NCI-H526 treated with DMSO at 0.1 percent for 48 hours (cell line): ENCODE measurements at places on chromosomes 4 and X.
A peak's percentile ranks its signal among the peaks of the same experiment; 100 is the strongest.

- DNase-seq: no peak
Observed at GRCh38 chr4:136800248-136800647, 732.0 kb downstream of the PCDH18 start.

DNA sequence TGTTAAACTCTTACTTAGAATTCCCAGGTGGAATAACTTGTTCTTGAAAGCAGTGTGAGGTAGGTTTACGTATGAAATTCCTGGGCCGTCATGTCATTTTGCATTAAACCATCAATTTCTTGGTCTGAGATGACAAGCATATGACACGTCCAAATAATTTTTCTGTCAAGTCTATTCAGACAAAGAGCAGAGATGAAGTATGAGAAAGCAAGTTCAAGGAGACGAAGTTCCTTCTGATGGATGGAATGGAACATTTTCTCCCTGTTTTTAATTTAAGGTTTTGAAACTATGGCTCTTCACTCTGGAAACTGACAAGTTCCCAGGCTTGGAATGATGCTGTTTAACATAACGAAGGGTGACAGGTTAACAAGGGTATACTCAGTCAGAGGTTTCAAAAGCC, 252.8 kb upstream of the SFRP2 start:
- no peak for DNase-seq

GRCh38 chr4:130053723-130054122, 957.8 kb downstream of the C4orf33 start:
- no peak for DNase-seq

- DNase-seq: no peak
Observed at GRCh38 chrX:13377550-13377934, 57.7 kb upstream of the ATXN3L start.

- DNase-seq: peak; percentile 22
Observed at GRCh38 chrX:13081395-13082205, 37.2 kb upstream of the FAM9C start.

- DNase-seq: peak; percentile 9
Observed at GRCh38 chr4:27861381-27861787, 1000.7 kb downstream of the STIM2 start.

- no peak for DNase-seq
Observed at GRCh38 chrX:121308276-121308805, 260.9 kb downstream of the GLUD2 start.

DNA sequence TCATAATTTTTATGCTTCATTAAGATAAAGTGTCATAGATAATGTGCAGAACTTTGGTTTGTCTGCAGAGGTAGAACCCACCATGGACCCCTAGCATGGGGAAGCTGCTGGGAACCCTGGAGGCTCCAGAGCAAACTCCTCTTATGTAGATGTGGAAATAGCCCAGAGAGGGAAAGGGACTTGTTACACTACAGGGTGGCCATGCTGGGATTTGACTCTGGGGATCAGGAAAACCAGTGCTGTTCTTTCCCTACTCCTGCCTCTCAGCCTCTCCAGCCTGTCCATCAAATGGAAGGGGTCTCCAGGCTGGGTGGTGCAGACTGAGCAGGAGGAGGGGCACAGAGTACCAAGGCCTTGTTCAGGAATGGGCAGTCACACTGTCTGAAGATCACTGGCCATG, 54.2 kb downstream of the MSX1 start:
- no peak for DNase-seq

DNA sequence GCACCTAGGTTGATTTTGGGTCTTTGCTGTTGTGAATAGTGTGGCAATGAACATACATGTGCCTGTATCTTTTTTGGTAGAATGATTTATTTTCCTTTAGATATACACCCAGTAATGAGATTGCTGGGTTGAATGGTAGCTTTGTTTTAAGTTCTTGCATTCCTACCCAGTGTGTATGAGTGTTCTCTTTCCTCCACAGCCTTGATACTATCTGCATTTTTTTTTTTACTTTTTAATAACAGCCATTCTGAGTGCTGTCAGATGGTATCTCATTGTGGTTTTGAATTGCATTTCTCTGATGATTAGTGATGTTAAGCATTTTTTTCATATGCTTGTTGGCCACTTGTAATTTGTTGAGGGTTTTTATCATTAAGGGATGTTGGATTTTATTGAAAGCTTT, 351.8 kb upstream of the GNPDA2 start:
- DNase-seq: no peak

DNA sequence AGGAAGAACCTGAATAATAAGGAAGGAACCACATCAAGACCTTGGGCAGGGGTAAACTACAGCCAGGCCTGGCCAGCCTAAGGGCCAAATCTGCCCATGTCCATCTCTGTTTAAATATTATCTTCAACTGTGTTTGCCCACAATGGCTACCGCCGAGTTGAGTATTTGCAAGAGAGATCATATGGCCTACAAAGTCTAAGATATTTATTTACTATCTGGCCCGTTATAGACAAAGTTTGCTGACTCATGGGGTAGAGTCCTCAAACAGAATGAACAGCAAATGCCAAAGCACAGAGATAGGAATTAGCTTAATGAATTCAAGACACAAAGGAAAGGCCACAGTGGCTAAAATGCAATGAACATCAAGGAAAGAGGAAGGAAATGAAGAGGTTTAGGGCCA, 44.8 kb downstream of the RPS6KA3 start:
- no peak for DNase-seq

GRCh38 chr4:145679991-145680455, at the start of gene C4orf51:
Gene C4orf51, plus strand, starts transcription at chr4:145680146. Its CDS starts 58 bp downstream, at chr4:145680204.
- DNase-seq: no peak

DNA sequence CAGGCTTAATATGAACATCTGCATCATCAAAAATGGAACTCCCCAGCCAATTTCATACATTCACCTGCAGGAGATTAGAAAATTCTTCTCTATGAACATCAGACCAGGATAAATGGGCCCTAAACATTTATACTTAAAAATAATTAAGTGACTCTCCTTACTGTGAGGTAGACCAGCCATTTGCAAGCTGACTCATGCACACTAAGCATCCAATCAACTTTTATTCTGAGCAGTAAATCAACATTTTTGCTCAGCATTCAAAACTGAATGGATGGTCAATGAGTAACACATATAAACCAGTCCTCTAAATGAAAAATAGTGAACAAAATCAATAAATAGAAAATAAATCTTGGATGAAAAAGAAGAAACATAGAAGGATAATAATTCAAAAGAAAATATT, 19.9 kb upstream of the PCDH10 start:
- DNase-seq: no peak

- DNase-seq: no peak
Observed at GRCh38 chrX:20032201-20032600, 41.3 kb upstream of the BCLAF3 start.

DNA sequence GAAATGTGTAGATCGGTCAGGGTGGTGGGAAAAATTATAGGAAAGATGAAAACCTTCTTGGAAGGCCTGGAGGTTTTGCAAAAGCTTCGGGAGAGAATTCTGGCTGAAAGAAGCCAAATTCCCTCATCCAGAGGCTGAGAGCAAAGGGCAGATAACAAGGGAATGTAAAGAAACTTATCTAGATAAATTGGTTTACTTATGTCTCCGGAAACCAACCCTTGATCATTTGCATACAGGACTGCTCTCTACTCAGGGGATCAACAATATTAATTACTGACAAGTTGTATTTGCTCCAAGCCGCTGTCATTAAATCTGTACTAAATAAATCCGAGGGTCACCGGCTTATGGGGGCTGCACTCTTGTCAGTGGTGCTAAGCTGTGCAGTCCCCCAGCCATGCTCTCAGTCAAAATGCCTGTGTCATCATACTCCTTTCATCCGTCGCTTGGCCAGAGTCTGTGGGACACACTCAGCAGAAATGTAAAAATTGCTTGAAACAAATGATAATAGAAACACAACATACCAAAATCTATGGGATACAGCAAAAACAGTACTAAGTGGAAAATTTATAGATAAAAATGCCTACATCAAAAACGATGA, 715.7 kb downstream of the KCTD8 start:
- no peak for DNase-seq

- no peak for DNase-seq
Observed at GRCh38 chrX:70504772-70505450, 60.3 kb downstream of the DLG3 start.
